ENCODE measurements at places on chromosomes 11 and 22.

DNA sequence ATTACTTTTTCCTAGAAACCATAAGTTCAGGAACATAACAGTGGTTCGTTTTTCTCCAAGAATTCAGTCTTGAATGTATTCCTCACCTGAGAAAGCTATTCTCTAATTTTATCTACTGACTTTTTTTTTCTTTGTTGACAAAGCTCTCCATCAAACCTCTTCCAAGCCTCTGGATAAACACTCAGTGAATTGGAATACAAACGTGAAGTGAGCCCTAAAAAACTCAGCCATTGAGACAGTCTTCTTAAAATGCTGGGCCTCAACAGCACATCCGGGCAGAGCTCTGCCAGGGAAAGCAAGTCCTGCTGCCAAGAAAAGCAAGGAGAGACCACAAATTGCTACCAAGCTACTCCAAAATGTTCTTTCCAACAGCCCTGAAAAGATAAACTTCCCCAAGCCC is 7.7 kb upstream of the SLC1A2 start:
- DNase-seq = no peak

DNA sequence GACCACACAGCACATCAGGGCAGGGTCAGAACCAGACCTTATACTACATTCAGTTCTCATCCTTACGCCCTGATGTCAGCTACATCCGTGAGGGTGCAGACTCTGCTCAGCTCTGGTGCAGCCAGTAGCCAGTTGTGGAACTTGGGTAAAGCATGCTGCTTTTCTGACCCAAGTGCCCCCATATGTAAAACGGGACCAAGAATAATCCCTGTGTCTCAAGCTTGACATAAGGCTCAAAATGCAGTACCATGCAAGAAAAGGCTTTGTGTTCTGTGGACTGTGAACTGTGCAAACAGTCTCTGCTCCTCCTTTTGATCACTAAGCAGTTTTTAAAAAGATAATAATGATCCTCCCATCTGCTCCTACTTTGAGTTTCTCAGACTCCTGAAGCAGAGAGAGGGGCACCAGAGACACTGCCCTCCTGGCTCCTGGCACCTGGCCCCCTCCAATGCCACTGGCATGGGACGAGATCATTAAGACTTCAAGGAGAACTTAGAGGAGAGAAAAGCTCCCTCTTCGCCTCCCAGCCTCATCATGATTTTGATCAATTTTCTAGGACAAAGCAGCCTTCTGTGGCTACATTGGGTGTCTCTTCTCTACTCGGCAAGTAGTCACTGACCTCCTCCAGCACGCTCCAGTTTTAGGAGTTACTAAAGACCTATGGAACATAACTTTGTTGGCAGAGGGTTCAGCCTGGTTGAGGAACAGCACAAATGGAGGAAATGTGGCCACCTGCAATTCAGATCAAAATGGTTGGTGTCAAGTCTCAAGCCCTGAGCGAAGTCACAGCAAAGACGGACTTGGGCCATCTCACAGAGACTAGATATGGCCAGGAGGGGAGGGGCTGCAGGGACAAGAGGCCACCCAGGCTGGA is 23.9 kb downstream of the IL10RA start:
- no peak for DNase-seq

- peak; percentile 40 for DNase-seq
Observed at GRCh38 chr22:31538815-31539214, 42.5 kb downstream of the SFI1 start.

GRCh38 chr22:19321757-19322156 is 30.2 kb upstream of the CLTCL1 start:
- DNase-seq = no peak

DNA sequence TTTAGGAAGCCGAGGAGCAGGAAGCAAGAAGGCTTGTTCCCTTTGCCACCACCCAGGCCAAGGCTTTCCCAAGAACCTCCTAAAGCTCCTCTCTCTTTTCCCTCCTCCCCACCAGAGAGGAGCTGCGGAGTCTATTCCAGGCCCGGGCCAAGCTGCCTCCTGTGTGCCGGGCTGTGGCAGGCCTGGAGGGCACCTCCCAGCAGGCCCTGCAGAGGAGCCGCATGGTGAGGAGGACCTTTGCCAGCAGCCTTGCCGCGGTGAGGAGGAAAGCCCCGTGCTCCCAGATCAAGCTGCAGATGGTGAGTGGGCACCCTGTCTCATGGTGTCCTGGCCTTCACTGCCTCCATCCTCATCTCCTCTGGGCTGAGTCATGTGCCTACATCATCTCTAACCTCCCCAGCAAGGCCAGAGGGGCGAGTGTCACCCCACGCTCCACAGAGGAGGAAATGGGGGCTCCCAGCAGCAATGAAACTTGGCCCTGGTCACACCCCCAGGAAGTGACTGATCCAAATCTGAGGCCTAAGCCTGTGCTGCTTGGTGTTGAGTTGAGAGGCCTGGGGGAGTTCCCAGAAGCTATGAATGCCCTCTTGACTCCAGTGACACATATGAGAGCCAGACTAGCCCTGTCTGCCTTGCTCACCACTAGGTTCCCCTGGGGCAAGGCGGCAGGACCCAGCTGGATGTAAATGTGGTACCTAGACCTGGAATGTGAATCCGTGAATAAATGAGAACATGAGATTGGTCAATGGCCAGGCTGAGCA is 104.2 kb downstream of the MYO18B start:
- no peak for DNase-seq

- DNase-seq = no peak
Observed at GRCh38 chr11:73321604-73322381, 13.7 kb downstream of the ARHGEF17 start.

- DNase-seq = no peak
Observed at GRCh38 chr11:76962583-76963416, 71.4 kb upstream of the B3GNT6 start.

GRCh38 chr11:73270016-73270854 is 1.9 kb upstream of the P2RY6 start:
- DNase-seq = no peak

GRCh38 chr11:44775366-44775984 is 48.7 kb downstream of the TSPAN18 start:
- peak; percentile 46 for DNase-seq

DNA sequence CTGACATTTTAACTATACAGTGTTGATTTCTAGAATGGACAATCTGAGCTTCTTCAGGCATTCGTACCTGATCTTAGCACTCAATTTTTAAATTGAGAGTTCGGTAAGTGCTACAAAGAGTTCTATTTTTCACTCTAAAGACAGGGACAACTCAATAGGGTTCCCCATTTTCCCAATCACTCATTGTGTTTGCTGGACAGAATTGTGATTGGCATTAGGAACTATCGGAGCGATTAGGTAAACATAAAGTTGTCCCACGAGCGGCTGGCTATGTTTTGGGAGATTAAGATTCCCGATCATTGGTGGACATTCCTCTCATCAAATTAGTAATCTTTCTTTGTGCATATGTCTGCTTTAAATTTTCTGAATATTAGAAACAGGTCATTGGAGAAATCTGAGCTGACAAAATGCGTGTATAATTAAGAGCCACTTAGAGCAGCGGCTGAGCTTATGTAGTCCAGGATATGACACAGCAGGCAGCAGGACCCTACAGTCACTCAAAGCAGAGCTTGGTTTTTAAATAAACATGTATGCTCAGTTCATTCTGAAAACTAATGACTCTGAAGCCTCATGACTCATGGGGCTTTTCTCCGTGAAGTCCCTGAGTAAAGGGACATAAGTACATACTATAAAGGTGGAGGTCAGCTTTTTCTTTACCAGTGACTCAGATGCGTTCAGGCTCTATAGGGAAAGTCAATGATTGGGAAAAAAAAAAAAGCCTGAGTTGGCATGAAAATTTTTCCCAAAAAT is 109.4 kb downstream of the GRIA4 start:
- no peak for DNase-seq

- DNase-seq = no peak
Observed at GRCh38 chr11:23961503-23962338, 535.1 kb upstream of the LUZP2 start.

DNA sequence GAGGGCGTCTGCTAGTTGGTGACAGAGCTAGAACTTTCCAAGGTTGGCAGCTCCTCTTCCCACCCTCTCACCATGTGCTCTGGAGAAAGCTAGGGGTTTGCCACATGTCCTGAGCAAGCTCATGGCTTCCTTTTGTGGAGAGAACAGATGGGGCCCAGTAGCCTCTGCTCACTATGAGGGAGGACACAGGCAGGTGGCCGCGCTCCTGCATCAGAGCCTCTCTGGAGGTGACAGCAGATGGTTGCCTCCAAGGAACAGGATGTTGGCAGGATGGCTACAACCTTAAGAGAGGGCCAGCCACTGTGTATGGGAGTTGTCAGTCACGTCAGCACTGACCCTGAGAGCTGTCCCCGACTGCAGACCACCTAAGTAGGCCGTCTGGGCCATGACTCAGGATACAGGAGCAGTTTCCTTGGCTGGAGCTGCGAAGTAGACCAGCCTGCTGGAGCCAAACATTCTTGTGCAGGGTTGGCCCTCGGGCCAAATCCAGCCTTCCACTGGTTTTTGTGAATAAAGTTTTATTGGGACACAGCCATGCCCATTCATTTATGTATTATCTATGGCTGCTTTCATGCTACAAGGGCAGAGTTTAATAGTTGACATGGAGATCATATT is 28.0 kb downstream of the SGSM1 start:
- DNase-seq = no peak

DNA sequence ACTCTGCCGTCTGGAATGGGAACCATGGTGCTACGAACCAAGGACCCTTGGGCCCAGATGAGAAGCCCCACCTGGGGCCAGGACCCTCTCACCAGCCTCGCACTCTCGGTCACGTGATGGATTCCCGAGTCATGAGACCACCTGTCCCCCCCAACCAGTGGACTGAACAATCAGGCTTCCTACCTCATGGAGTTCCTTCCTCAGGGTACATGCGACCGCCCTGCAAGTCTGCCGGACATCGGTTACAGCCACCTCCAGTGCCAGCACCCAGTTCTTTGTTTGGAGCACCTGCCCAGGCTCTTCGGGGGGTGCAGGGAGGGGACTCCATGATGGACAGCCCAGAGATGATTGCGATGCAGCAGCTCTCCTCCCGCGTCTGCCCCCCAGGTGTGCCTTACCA is 20.8 kb upstream of the SLC25A18 start:
- no peak for DNase-seq

All from stimulated activated CD4-positive, alpha-beta T cell treated with anti-CD3 and anti-CD28 coated beads, Interleukin-12 subunit alpha, Interleukin-12 subunit beta, amount 100 ng/mL, for 48 hours (primary cell).